ENCODE measurements at places on chromosomes 7 and 10. TPM values are rescaled to one million over a fixed set of nuclear protein-coding genes. Genes with fewer than 3 reads are reported as not detected.

Gene PKD1L1
- total RNA-seq, result 1.4 TPM

Gene RUFY2
- 8.1 TPM for total RNA-seq

Gene TUBB8
- not detected for total RNA-seq

Gene SFTPA1
- total RNA-seq, result not detected

Gene TMEM273
- 7.7 TPM for total RNA-seq

Gene ASNS
- 18.0 TPM for total RNA-seq

Gene HIP1
- 6.9 TPM for total RNA-seq

Gene RGS10
- 28.4 TPM for total RNA-seq

Gene PCDH15
- total RNA-seq, result not detected

Gene GDF2
- not detected for total RNA-seq

Gene CALML5
- total RNA-seq, result not detected

Gene ELOVL3
- total RNA-seq, result not detected

Gene PPP3CB
- 92.3 TPM for total RNA-seq
